Omental fat pad (tissue), 4 donors: ENCODE measurements at places on chromosomes 1 and 21.

- no peak for DNase-seq
Measured at GRCh38 chr1:227453631-227454355, 109.6 kb upstream of the ZNF678 start.

- no peak for DNase-seq
Measured at GRCh38 chr1:160606611-160607010, 27.3 kb upstream of the CD84 start.

DNA sequence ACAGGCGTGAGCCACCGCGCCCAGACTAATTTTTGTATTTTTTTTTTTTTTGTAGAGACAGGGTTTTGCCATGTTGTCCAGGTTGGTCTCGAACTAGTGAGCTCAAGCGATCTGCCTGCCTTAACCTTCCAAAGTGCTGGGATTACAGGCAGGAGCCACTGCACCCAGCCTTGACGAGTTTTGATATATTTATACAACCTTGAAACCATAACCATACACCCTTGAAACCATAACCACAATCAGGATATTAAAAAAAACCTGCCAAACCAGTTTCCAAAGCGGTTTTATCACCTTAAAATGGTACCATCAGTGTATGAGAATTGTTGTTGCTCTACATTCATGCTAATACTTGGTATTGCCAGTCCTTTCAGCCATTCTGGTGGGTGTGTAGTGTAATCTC lies 3.7 kb upstream of the PHACTR4 start:
- DNase-seq, result no peak

DNA sequence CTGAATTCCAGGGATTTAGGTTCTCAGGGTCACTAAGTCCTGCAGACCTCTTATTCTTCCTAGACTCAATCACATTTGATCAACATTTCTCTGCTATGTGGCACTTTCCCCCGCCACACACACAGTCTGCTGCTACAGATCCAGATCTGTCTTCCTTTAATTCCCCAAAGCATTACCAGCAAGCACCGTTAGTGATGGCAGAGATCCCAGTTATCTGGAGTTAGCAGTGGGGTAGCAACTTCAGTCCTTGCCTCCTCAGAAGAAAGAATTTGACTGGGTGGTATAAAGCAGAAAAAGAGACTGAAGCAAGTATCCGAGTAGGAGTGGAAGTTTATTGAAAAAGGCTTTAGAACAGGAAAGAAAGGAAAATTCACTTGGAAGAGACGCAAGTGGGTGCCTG lies 100.4 kb upstream of the ETV3 start:
- no peak for DNase-seq

GRCh38 chr1:245463392-245464165 lies 308.8 kb downstream of the KIF26B start:
- DNase-seq, result no peak

- DNase-seq, result no peak
Measured at GRCh38 chr1:180244840-180245239, 14.8 kb downstream of the LHX4 start.

GRCh38 chr1:198498103-198498385 lies 42.4 kb downstream of the ATP6V1G3 start:
- DNase-seq, result no peak

- no peak for DNase-seq
Measured at GRCh38 chr1:5340560-5341130, 651.6 kb downstream of the NPHP4 start.

DNA sequence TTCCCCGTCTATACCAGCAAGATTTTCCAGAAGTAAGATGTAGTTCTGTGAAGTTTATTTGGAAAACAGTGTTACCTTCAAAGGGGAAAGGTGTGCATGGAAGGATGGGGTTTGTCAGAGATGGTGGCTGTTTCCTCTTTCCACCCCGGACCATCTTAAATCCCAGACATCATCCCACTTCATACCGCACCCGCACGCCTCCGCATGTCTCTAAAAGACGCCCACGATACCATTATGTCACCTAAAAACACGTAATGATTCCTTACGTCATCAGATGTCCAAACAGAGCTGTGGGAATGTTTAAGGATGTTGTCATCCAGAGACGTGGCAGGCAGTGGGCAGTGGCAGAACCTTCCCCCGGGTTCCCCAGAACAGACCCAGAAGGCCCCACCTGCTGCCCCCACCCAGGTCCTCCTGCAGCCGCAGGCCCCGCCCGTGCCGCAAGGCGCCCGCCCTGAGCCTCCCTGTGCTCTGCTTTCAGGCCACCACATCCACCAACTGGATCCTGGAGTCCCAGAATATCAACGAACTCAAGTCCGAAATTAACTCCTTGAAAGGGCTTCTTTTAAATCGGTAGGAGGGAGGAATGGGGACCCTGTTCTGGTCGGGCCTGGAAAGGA lies 152.2 kb downstream of the PEX14 start:
- DNase-seq, result no peak
